ENCODE measurements at places on chromosomes 3 and 15.

GRCh38 chr3:191379446-191379845 lies 49.1 kb upstream of the UTS2B start:
- no peak for DNase-seq

- DNase-seq = no peak
These were observed 176.4 kb upstream of the MDFIC2 start for GRCh38 chr3:70488816-70489215.

- peak; percentile 76 for DNase-seq
These were observed 1.1 kb upstream of the ECT2 start for GRCh38 chr3:172749230-172749965.

GRCh38 chr15:26033493-26033892 lies 170.4 kb upstream of the ATP10A start:
- no peak for DNase-seq

- DNase-seq = no peak
These were observed 77.0 kb downstream of the PLCL2 start for GRCh38 chr3:16961621-16962205.

DNA sequence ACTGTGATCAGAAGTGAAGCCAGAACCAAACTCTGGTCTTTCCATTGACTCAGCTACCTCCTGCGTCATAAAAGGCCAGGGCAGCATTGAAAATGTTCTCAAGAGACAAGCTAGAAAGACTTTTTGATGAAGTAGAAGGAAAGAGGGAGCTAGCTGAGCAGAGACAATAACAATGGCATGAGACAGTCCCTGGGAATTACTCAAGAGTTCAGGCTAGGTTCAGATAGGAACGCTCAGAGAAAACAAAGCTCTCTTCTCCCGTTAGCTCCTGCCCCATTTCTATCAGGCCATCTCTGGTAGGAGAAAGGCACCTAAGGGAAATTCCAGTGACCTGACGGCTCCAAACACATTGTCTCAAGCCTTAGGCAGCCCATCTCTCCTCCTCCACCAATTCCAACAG lies 7.0 kb upstream of the OXTR start:
- DNase-seq = peak; percentile 50

DNA sequence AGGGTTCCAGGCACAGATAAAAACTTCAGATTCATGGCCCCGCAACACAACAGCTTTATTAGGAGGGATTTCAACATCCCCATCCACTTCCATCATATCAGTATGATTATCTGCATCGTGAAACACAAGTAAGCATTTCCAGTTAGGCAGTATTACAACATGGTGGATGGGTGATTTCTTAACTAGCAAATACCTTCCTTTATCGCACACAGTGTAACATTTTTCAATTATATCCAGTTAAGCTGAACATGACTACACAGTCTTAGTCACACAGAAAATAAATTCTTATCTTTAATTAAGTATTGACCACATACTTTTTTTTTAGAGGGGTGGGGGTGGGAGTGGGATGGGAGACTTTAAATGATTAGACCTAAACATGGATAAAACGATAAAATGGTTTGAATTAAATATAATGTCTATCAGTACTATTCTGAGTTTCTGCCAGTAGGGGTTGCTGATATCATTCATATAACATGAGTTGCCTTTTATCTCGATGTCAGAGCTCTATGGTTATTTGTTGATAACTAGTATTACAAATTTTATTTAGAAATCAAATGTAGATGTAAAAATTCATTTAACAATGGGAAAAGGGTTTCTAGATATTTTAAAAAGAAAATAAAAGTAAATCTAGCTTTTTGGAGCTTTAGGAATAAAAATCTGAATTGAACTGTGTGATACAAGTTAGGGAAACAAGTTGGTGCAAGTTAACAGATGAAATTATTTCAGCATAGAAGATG lies 146.6 kb downstream of the TBL1XR1 start:
- peak; percentile 38 for DNase-seq

DNA sequence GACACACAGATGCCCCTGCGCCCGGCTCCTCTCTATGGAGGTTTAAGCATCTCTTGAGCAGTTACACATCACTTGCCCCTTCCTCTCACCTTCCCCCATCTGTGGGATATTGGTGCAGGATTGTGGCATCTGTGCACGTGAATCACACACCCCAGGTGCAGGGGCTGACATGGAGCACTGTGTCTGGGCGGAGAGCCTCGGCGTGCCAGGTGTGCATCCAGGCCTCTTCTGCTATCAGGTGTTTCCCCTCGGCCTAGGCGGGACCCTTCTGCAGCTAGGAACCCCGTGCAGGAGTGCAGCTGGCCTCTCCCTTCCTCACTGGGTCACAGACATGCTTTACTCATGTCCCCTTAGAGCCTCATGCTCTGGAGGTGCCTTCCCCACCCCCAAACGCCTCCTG lies 33.4 kb upstream of the MUC13 start:
- no peak for DNase-seq

- DNase-seq = no peak
These were observed 15.3 kb upstream of the NRROS start for GRCh38 chr3:196624067-196624790.

GRCh38 chr3:87298111-87298718 lies 21.8 kb upstream of the POU1F1 start:
- peak; percentile 45 for DNase-seq

GRCh38 chr15:61169275-61169903 lies 59.7 kb downstream of the RORA start:
- DNase-seq = no peak

DNA sequence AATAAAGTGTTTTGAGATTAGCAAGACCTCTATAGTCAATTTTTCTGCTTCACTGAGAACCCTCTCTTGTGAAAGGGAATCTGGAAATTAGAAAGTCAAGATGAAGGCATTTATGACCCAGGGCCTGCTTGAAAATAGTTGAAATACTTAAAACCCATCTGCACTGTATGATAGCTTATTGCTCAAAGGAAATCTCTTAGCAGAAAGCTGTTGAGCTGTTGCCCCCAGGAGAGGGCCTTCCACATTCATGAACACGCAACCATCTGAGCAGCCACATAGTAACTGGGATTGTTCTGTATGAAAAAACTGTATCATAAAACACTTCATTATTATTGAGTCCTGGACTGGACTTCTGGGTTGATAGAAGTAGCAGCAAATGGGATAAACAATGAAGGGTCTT lies 106.4 kb upstream of the PTX3 start:
- DNase-seq = no peak
